MM.1S (cell line): ENCODE measurements at places on chromosomes 2 and 18.
A peak's percentile ranks its signal among the peaks of the same experiment; 100 is the strongest.

GRCh38 chr2:235077046-235077445, 125.2 kb downstream of the SH3BP4 start:
- no peak for DNase-seq

GRCh38 chr18:31010601-31011000, 31.9 kb downstream of the DSC3 start:
- no peak for DNase-seq

- DNase-seq, result no peak
Measured at GRCh38 chr2:23585273-23586170, 200.5 kb downstream of the KLHL29 start.

GRCh38 chr18:23012249-23012648, 79.1 kb downstream of the RBBP8 start:
- peak; percentile 83 for DNase-seq

- DNase-seq, result no peak
Measured at GRCh38 chr2:45119855-45120254, 110.6 kb upstream of the SIX2 start.

DNA sequence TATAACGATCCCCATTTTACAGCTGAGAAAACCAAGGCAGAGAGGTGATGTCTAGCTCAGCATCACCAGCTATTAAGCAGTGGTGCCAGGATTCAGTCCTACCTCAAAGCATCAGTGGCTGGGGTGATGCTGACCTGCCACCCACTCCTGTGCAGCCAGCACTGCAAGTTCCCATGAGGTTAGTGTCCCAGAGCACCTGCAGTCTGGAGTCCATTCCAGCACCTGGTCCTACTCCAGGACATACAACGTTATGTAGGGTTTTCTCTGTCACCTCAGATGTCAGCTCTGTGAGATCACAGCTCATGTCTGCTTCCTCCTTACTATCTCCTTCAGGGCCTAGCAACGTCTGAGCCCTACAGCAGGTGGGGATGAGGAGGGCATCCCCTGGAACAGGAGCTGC, 328.0 kb upstream of the HS6ST1 start:
- DNase-seq, result no peak

DNA sequence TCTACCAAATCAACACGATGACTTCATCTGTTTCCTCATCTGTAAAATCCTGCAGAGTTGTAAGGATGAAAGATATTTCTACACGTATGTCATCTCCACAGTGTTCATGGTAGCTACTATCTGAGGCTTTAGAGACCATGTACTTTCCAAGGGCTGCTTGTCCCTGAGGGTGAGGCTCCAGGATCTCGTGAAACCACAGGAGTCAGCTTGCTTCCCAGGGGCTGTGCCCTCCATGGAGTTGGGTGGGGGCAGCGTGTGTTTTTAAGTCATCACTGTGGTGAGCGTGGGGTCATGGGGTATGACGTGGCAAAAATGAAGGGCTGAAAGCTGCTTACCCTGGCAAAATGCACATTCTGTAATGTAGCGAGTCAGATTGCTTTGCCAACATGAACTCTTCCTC, 81.6 kb downstream of the ASAP2 start:
- DNase-seq, result no peak

- peak; percentile 21 for DNase-seq
Measured at GRCh38 chr2:38909872-38910271, 20.2 kb downstream of the ARHGEF33 start.

DNA sequence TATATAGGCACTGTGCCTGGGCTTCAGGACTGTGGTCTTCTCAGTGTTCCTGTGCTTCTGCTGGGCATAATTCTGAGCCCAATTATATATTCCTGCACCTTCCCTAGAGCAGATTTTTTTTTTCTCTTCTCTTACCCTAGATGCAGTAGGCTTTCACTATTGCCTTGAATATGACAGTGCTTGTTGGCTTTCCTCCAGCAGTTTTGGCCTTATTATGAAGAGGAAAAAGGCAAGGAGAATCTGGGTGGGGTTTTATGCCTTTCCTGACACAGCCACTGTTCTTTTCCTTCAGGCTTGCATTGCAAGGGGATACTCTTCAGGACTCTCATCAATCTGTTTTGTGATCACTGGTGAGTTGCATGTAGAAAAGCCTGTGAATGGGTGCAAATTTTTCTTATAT, 221.9 kb upstream of the CELF4 start:
- no peak for DNase-seq

DNA sequence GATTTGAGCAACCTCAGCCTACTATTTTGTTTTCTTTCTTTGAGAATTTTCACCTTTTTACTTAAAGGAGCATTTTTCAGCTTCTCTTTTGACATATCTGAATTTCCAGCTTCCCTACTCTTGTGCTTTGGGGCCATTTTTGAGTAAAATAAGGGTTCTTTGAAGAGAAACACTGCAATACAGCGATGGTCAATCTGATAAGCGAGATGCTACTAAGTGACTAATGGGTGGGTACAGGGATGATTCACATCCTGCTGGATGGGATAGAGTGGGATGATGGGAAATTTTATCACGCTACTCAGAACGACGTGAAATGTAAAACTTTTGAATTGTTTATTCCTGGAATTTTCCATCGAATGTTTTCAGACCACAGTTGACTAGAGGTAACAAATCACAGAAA, 211.5 kb downstream of the TMEM247 start:
- DNase-seq, result no peak

- DNase-seq, result no peak
Measured at GRCh38 chr2:16374671-16375070, 291.0 kb downstream of the CYRIA start.

GRCh38 chr18:23032030-23032582, 99.0 kb downstream of the RBBP8 start:
- DNase-seq, result no peak

DNA sequence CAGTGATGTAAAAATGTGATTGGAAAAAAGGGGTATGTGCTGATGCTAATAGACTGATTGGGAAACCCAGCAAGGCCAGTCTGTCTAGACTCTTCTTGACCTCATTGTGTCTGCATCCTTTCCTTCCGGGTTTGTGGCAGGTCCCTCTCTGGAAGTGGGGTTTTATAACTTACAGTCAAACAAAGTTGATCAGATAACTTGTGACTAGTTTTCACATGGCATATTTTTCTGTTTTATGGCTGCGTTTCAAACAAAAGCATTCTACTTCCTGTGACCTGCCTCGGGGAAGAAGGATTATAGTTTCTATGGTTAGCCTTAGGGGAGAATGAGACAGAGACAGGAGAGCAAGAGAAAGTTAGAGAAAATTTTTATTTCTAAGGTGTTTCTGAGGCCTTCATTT, 188.7 kb upstream of the HNMT start:
- DNase-seq, result no peak

DNA sequence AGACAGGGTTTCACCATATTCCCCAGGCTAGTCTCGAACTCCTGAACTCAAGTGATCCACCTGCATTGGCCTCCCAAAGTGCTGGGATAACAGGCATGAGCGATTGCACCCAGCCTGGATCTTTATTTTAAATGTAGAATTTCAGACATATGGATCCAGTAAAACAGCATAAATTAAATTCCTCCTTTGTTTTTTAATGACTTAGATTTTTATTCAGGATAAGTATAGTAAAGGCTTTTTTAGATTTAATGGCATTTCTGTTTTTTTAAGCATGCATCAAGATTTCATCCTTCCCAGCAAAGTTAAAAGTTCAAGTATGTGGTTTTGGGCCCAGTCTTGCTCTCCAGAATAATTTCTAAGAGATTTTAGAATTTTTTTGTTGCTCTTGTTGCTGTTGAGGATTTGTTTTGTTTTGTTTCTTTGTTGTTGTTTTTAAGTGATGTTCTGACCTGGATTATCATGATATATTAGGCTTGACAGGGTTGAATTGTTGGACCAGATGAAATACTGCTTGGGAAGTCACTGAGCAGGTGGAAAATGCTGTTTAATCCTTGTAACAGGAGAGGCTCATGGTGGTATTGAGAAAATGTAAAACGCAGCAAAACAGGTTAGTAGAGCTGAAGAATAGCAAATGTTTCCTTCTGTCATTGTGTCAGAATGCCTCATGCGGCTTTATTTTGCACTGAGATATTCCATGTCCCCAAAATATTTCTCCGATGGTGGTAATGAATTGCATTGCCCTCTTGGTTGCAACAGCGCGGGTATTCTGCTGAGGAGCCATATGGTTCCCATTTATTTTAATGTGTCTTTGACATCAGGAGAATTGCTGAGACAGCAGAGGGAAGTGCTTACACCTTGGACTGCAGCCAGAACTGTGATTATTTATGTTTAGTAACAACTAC, 147.9 kb downstream of the GALNT3 start:
- DNase-seq, result no peak

DNA sequence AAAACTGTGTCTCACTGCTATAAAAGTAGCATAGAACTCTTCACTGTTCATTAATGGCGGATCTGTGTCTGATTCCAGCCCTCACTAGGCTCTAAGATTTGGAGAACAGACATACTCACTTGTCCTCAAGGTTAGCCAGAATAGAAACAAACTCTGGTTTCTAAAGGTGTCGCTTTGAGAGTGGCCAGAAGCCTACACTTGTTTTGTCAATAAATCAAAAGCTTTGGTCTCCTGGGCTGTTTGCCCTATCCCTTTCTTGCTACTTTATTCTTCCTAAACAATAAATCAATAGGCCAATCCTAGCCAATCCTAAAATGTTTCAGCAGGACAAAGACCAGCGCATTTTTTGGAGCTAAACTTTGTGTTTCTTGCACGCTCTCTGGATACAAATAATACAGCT, 1064.6 kb upstream of the CHAC2 start:
- no peak for DNase-seq

DNA sequence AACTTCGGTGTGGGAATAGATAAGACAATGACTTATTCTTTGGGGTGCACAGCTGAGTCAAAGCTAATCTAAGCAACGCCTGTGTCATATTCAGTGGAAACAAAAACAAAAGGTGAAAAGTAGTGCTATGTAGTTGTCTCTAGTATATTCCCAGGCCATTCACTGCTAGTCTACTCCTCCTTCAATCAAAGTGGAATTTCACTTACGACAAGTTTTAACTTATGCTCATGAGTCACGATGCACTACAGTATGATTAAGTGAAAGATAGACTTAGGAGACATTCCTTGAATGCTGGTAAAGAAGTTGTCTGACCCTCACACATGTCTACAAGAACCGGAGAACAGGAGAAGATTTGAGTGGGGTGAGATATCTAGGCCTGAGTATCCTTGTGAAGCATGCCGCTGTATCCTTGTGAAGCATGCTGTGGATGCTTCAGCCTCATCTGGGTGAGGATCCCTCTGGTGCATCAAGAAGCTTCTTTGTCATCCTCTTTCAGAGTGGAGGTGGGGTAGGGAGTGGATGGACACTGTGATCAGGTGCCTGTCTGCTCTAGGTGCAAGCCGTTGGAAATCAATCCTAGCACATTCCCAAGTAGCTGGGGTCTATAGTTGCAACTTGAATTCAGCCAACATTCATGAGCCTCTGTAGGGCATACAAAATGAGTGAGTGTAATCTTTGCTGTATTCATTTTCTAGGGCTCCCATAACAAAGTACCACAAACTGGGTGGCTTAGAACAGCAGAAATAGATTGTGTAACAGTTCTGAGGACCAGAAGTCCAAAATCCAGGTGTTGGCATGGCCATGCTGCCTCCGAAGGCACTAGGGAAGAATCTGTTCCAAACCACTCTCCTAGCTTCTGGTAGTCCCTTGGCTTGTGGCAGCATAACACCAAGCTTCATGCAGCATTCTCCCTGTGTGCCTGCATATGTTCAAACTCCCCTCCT, 173.5 kb upstream of the FN1 start:
- DNase-seq, result no peak

DNA sequence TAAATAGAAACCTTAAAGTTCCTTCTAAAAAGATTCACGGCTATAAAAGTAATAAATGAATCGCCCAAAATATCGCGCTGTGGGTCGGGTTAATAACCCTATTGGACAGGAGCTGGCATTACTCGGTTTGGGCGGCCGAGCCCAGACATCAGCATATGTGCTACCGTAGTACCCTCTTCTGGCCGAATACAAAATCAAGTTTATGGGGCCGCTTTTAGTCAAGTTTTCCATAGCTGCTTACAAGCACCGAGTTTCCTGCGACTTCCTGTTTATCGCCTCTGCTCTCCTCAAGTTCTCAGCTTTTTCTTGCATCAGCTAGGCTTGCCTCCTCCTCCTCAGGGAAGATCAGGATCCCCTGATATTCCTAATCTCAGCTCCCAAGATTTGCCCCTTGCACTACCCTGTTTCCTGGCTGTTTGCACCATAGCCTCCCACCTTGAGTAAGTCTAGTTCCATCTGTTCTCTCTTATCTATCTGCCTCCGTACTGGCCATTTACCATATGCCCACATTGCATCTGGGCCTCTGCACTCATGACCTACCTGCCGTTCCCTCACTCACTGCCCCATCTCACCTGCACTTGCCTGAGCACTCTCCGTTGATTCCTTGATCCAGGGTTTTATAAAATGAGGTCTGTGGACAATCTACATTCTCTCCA, 56.1 kb downstream of the SLC35F5 start:
- peak; percentile 79 for DNase-seq

GRCh38 chr2:137929519-137929916, 34.8 kb upstream of the HNMT start:
- no peak for DNase-seq

DNA sequence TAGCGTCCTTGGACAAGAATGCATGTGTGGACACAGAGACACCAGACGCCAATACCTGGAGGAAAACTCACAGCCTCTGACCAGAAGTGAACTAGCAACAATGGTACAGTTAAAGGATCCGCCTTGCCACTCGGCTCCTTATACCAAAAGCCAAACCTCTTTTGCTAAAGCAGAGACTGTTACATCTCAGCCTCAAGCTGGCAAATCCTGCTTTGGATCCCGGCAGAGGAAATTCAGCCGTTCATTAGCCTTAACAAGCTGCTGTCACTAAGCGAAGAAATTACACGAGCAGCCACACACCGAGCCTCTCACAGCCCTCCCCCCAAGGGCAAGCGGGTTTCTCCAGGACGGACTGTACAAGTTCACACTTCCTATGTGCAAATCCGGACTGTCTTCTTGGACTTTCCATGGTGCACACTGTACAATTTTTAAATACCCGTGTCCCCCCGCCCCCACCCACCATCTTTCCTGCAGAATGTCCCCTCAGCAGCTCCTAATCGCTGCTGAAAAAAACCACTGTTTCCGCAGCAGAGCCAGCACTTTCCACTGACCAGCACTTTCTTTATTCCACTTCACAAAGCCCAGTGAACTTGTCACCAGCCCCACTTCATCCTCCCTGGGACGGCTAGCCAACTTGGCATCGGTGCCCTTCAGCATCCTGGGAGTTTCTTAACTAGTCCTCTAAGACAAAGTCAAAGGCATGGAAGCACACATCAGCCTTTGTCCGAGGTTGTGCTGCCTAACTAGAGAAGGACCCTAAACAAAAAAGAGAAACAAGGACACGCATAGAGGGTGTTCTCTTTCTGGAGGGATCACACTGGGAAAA, 1.5 kb downstream of the KLF7 start:
- DNase-seq, result peak; percentile 28

GRCh38 chr2:110950281-110950680, 170.4 kb upstream of the BCL2L11 start:
- DNase-seq, result no peak

DNA sequence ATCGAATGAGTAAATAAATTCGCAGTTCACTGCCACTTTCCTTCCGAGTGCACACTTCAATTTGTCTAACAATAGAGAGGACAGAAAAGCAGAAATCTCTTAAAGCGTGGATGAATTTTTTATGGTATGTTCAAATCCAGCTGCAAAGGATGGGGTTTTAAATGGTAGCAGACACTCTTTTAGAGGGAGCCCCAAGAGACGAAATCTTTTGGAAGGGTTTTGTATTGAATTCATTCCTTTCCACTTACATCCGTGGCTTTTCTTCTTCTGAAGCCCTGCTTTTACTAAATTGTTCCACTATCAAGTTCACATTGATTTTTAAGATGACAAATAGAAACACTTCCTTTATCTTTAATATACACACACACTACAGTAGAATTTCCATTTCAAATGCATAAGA, 680.7 kb downstream of the NR4A2 start:
- DNase-seq, result no peak

GRCh38 chr2:43701111-43701510, 24.9 kb upstream of the C1GALT1C1L start:
- DNase-seq, result no peak
